Cerebellar cortex (tissue), 1 donor: ENCODE measurements at places on chromosomes 1 and 21.
A peak's percentile ranks its signal among the peaks of the same experiment; 100 is the strongest.

GRCh38 chr1:227190321-227190720 lies 128.0 kb downstream of the CDC42BPA start:
- no peak for DNase-seq

- no peak for DNase-seq
Measured at GRCh38 chr1:76068542-76068941, 6.0 kb upstream of the ST6GALNAC3 start.

GRCh38 chr1:235397733-235398132 lies 30.5 kb downstream of the TBCE start:
- no peak for DNase-seq

- no peak for DNase-seq
Measured at GRCh38 chr21:36415375-36415774, 30.2 kb downstream of the CHAF1B start.

DNA sequence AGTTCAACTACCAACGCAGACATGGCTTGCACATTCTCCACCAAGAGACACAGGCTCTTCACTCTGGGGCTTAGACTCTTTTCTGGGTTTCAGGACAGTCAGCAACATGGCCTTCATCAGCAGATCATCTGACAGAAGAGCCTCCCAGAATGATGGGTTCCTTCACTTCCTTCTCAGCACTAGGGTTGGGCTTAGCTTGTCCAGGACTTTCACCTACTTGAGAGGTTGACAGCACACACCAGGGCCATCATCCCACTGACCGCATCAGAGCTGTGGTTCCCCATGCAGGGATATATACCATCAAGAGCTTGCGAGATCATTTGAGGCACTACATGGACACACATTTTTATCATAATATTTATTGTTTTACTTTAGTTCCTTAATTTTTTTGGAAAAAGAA lies 10.4 kb upstream of the NCF2 start:
- DNase-seq: no peak

- peak; percentile 62 for DNase-seq
Measured at GRCh38 chr1:172401892-172402291, 18.6 kb upstream of the C1orf105 start.

DNA sequence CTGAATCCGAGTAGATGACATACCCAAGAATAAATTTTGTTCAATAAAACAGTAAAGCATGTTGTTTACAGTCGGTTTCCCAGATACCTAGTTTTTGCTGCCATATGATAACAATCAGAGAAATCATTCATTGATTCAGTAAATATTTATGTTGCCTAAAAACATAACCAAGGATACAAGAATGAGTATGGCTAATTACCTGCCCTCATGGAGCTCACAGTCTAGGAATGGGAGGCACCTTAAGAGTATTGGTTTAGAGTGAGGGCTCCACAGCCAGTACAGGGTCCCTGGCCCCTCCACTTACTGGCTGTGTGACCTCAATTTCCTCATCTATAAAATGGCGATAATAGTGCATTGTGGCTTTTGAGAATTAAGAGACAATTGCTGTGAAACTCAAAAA lies 921 bp downstream of the ATP5PB start:
- no peak for DNase-seq

GRCh38 chr1:218367118-218367517 lies 22.0 kb downstream of the TGFB2 start:
- no peak for DNase-seq
